Right atrium auricular region (tissue), 2 donors: ENCODE measurements at places on chromosomes 2 and 18. TPM values are rescaled to one million over a fixed set of nuclear protein-coding genes. Genes with fewer than 3 reads are reported as not detected.

PROKR1 gene
- not detected for total RNA-seq

MC5R gene
- total RNA-seq: not detected

GCG gene
- total RNA-seq: not detected

MOCOS gene
- total RNA-seq: 0.51 TPM

PLCL1 gene
- 26.8 TPM for total RNA-seq

FAM237A gene
- not detected for total RNA-seq

MEX3C gene
- 15.9 TPM for total RNA-seq

RSAD2 gene
- total RNA-seq: 3.6 TPM

STARD6 gene
- not detected for total RNA-seq

TMEM163 gene
- 8.9 TPM for total RNA-seq

COLEC11 gene
- 56.6 TPM for total RNA-seq

BARD1 gene
- total RNA-seq: 15.7 TPM

SERPINB11 gene
- total RNA-seq: not detected

CHRND gene
- 0.19 TPM for total RNA-seq

ABCB6 gene
- 9.3 TPM for total RNA-seq

IHH gene
- total RNA-seq: not detected

CAPN14 gene
- total RNA-seq: 0.22 TPM

FSIP2 gene
- 0.28 TPM for total RNA-seq

TBC1D8 gene
- total RNA-seq: 42.3 TPM

UGT1A6 gene
- not detected for total RNA-seq

CYTIP gene
- total RNA-seq: 4.8 TPM

GNLY gene
- total RNA-seq: 1.4 TPM

C18orf54 gene
- total RNA-seq: 0.41 TPM

ESCO1 gene
- 13.6 TPM for total RNA-seq

POTEC gene
- not detected for total RNA-seq

RNU2-63P gene
- total RNA-seq: not detected

NDUFS1 gene
- 388 TPM for total RNA-seq

ANKRD53 gene
- total RNA-seq: 0.78 TPM

RAB31 gene
- total RNA-seq: 9.9 TPM

SKA1 gene
- 0.78 TPM for total RNA-seq

CHMP1B gene
- 30.5 TPM for total RNA-seq

B3GNT7 gene
- 9.4 TPM for total RNA-seq

NT5C1B gene
- not detected for total RNA-seq

CLEC4F gene
- total RNA-seq: not detected

CD226 gene
- total RNA-seq: 0.22 TPM

FSHR gene
- total RNA-seq: 1.1 TPM

MAP4K4 gene
- total RNA-seq: 47.5 TPM

SPATA3 gene
- total RNA-seq: not detected

POTEJ gene
- 2.6 TPM for total RNA-seq

UGT1A8 gene
- total RNA-seq: not detected

CSRNP3 gene
- total RNA-seq: 1.3 TPM

CIB4 gene
- not detected for total RNA-seq

SULT1C4 gene
- total RNA-seq: 16.0 TPM

ITSN2 gene
- total RNA-seq: 40.4 TPM

NLRC4 gene
- 0.15 TPM for total RNA-seq

ANKRD62 gene
- not detected for total RNA-seq

SERPINB5 gene
- total RNA-seq: not detected

FAM228A gene
- 0.51 TPM for total RNA-seq
